ENCODE measurements at places on chromosomes 4 and X.

DNA sequence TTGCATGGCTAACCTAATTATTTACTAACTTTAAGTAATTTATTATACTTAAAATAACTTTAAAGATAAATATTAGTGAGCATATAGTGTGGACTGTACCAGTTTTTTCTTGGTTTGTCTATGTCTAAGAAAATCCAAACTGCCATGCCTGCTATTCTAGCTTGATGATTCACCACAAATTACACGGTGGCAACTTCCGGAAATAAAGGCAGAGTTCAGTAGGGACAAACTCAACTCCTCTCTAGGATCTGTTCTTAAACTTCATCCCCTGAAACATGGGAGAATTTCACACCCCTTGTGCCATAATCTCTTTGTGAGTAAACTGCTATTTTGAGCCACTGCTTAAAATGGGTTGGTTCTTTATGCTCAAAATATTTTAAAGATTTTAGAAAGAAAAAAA is 213.6 kb upstream of the NRK start:
- DNase-seq = no peak

GRCh38 chrX:79366556-79366872 is 620 bp downstream of the ITM2A start:
- DNase-seq = no peak

DNA sequence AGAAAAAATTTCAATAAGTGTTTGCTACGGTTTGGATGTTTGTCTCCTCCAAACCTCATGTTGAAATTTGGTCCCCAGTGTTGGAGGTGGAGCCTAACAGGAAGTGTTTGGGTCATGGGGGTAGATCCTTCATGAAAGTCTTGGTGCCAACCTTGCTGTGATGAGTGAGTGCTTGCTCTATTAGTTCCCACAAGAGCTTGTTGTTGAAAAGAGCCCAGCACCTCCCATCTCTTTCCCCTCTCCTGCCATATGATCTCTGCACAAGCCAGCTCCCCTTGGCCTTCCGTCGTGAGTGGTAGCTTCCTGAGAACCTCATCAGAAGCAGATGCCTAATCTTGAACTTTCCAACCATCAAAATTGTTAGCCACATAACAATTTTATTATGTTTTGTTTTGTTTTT is 10.3 kb upstream of the RAB40A start:
- no peak for DNase-seq

GRCh38 chr4:81528200-81528599 is 56.5 kb upstream of the RASGEF1B start:
- no peak for DNase-seq

GRCh38 chr4:108081256-108081655 is 87.5 kb downstream of the LEF1 start:
- no peak for DNase-seq

GRCh38 chr4:107736924-107737448 is 17.0 kb upstream of the PAPSS1 start:
- peak; percentile 72 for DNase-seq

DNA sequence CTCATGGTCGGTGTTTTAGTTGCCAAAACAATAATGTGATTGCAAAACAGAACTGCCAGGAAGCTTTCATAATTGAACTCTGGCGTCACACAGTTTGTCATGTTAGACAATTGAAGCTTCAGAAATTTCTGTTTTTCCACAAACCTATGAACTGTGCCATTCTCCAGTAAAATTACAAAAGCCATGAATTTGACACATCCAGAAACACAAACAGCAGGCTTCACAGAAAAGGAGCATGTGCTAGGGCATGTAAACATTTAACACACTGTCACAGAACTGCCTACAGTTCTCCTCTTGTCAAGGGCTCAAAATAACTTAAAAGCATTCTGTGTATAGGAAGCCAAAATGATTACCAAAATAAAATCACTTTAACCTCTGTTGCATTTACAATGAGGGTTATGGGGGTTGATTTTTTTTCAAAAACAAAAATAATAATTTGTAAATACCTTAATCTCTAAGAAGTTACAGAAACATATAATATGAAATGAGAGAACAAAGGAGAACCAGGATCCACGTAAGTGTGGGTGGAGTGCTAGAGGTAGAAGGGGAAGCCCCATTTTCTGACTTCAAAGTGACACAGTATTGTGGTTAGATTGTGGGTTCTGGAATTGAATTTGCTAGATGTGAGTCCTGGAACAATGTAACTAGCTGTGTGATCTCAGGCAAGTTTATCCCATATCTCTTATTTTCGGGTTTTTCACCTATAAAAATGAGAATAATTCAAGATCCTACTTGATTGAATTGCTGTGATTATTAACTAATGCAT is 295.0 kb downstream of the CENPC start:
- DNase-seq = no peak

GRCh38 chr4:151610229-151610628 is 150.6 kb downstream of the GATB start:
- DNase-seq = no peak

- DNase-seq = no peak
Measured at GRCh38 chr4:3261411-3262207, 12.7 kb downstream of the MSANTD1 start.

DNA sequence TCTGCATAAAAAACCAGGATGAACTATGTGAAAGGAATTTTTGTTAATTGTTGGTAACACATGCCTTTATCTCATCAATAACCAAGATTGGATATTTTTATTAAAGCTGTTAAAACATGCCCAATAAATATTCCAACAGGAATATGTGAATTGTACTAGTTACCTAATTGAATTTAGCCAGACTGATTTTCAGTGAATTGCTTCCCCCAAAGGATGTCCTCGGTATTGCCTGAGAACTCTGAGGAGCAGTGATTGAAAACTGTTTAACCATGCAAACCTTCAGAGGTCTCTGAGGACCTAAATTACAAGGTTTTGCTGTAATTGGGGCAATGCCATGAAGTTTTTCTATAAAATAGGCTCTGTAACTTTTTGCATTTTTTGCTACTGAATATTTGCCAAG is 66.6 kb downstream of the BLTP1 start:
- no peak for DNase-seq

DNA sequence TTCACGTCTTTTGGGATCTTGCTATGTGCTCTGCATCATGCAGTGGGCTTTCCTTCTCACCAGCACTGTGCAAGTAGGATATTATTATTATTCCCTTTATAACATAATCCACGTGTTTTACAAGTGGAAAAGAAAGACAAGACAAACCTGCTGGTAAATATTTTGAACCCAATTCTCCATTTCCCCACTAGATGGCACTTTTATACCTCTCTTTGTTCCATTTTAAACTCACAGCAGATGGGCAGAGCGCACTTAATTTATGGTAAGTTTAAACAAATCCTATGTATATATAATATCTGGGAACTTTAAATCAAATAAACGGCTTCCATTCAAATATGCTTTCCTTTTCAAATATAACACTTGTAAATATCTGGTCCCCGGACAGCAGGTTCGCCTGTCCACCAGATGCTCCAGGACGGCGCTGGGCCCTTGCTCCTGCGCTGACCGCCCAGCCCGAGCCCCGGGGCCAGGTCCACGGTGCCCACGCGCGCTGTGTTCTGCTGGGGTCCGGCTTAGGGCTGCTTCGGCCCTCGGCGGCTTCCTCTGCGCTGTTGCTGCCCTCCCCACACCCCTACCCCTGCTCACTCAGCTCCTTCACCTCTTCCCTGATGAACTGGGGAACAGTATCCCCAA is 31.1 kb downstream of the F11 start:
- no peak for DNase-seq

DNA sequence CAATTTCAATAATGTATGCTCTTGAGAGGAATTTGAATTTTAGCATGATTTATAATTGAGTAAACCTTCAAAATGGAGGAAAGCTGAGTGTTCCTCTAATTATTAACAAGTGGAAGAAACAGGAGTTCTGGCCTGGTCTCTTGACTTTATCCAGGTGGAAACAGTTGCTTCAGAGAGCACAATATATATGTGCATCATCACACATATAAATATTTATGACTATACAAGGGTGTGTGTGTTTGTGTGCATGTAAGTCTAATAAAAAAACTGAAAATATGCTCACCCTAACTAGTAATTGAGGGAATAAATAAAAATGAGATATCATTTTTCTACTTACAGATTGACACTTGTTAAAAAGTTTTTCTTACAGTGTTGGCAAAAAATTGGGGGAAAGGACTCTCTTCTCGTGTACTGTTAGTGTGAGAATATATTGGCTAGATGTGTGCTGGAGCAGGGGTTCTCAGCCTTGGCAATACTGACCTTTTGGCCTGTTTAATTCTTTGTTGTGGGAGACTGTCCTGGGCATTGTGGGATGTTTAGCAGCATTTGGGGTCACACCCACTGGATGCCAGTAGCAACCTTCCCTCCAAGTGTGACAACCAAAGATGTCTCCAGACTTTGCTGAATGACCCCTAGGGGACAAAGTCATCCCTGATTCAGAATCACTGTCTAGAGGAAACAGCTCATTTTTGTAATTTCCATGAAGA is 20.8 kb upstream of the HERC5 start:
- no peak for DNase-seq

DNA sequence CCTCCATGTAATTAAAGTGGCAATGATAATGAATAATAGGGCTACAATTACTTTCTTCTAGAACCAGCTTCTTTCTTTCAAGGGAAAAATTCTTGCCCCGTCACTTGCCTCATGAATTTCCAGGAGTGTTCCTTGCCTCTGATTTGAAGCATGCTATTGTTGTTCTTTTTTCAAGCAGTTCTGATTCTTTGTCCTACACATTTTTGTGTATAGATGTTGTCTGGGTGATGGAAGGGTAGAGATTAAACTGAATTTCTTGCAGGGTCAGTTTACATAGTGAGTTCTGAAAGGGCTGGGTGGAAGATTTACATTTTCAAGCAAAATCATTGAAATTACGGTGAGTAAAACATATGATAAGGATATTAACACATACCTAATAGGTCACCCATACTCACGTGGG is 107.0 kb upstream of the TENM3 start:
- DNase-seq = no peak

DNA sequence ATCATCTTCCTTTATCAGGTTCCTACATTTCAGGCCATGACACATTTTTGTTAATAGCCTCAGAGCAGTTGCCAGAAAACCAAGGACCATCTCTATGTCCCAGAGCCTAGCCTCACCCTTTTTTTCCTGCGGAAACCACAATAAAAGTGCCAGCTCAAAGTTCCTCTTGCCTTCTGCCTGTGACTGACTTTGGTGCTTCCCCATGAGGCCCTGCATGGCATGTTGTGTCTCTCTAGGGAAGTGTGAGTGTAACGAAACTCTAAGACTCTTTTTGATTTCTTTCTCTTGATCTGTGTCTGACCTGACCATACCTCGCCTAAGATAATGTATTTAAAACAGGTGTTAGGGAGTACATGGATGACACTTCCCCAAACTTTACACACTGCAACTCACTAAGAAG is 642.3 kb upstream of the BOD1L1 start:
- DNase-seq = no peak

DNA sequence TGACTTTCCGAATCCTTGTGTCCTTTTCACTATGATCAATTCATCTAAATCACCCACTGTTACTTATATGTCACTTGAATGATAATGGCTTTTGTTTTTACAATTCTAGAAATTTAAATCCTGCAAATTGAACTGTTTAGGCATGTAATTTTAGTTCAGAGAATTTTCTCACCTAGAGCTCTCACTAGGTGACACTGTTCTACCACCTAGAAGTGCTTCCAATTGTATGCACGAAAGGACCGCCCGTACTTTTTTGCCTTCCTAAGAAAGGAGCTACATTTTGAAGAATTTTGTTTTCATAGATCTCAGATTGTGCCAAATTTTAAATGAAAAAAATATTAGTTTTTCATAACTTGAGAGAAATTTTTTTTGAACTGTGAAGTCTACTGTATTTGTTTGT is 481.6 kb upstream of the FSTL5 start:
- DNase-seq = no peak

DNA sequence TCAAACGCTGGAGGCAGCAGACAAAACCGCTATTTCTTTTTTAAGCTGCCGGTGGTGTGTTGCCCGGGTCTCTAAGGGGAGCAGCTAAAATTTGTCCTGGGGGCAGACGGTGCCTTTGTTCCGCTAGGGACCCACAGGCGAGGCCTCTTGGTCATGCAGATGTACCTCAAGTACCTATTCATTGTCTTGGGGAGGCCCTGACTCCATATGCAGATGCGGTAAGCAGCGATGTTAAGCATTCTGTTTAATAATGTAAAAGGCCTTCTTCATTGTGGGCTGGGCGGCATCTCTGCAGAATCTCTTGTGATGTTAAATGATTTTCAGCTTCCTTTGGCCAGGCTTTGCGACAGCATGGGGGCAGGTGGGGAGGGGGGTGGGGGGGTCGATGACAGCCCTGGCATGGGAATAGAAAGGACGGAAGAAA is 98.9 kb upstream of the PJA1 start:
- DNase-seq = no peak

GRCh38 chr4:147776716-147777115 is 44.8 kb downstream of the ARHGAP10 start:
- no peak for DNase-seq

- DNase-seq = no peak
Measured at GRCh38 chrX:49725923-49726904, 30.4 kb upstream of the PAGE1 start.

DNA sequence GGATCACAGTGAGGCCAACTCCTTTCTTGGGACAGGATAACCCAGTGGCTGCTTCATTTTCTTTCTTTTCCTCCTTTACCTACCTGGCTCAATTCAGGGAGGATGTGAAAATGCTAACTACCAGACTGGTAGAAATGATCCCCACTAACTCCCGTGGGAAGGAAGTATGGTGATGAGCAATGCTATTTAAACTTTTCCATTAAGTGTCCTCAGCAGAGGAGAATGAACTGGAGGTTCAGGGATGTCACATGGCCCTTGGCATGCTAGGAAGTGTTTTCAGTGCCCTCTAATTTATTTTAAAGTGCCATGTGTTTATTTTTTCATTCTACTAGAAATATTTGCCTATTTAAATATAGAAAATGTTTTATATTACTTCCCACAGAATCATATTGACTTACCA is 363.9 kb downstream of the PPP3CA start:
- no peak for DNase-seq

- DNase-seq = no peak
Measured at GRCh38 chrX:40694802-40695201, 40.5 kb downstream of the MED14 start.

GRCh38 chrX:98405376-98405775 is 1521.7 kb downstream of the RPA4 start:
- DNase-seq = no peak

DNA sequence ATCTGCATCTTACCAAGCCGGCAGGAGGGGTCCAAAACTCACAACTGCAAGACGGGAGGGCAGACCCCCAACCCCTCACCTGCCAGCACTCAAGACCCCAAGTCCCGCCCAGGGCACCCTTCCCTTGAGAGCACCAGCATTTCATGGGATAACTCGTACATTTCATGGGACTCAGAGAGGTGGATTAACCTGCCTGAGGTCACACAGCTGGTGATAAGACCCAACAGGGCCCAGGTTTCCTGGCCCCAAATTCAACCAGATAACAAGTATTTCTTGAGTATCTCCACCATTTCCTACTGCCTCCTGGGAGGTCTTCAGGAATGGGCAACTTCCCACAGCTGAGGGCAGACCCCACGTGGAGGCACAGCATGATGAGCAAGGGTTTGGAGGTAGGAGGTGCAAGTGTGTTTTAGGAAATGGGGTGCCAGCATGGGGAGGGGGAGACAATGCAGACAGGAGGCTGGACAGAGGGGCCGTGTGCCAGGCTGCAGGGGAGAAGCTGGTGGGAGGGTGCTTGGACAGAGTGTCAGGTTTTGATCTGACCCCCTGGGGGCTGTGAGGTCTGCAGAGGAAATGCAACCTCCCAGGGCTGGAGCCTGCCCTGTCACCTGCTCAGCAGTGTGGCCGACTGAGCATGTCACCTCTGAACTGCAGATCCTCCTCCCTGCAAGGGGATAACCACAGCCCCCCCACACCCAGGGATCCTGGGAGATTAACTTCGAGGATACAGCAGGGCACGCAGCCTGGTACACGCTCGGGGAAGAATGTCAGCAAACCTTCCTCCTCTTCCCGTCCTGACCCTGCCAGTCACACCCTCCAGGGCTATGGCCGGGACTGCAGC is 4.4 kb downstream of the ADRA2C start:
- DNase-seq = no peak

Measured in ecto neural progenitor cell (in vitro differentiated cells).